ENCODE measurements at places on chromosomes 6 and 20.

DNA sequence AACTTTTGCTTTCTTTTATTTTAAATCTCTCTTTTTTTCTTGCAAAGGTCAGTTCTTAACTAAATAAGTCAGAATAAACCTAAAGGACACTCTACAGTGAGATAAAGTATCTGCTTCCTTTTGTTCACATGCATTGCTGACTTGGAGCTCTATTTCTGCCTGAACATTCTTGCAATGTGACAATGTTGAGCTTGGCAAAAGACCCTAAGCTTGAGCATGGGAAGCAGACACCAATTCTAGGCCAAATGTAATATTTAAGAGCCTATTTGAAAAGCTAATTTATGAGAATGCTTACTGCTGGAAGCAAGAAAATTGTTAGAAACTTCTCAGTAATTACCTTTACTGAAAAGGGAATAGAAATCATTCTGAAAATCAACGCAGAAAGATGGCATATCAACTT, 556.2 kb downstream of the CBLN4 start:
- DNase-seq = no peak

- DNase-seq = no peak
Measured at GRCh38 chr6:138491017-138491416, 8.3 kb downstream of the NHSL1 start.

- DNase-seq = no peak
Measured at GRCh38 chr6:112899541-112899940, 552.4 kb downstream of the RFPL4B start.

- DNase-seq = no peak
Measured at GRCh38 chr6:125832391-125833117, 41.8 kb downstream of the NCOA7 start.

- no peak for DNase-seq
Measured at GRCh38 chr6:2028457-2029038, 216.9 kb downstream of the GMDS start.

DNA sequence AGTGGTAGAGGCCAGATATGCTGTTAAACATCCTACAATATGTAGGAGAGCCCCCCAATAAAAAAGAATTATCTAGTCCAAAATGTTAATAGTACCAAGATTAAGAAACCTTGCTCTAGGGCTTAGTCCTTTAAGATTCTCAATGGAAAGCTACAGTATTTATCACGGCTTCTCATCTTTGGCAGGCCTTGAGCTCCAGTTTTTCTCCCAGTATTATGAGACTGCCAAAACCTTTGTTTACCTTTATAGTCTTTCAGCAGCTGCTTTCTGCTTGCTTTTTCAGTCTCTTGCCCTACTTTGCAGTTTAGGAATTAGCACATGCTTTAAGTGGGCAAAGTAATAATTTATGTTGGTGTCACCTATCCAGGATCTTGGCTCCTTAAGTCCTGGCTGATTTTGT, 59.7 kb downstream of the NHLRC1 start:
- no peak for DNase-seq

DNA sequence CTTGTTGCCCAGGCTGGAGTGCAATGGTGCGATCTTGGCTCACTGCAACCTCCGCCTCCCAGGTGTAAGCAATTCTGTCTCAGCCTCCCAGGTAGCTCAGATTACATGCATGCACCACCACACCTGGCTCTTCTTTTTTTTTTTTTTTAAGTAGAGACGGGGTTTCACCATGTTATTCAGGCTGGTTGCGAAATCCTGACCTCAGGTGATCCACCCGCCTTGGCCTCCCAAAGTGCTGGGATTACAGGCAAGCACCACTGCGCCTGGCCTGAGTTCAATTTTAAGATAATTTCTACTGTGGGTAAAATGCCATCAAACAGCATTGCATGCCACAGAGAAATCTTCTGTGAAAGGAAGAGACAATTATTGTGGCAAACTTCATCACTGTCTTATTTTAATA, 633.1 kb downstream of the KIF16B start:
- no peak for DNase-seq

DNA sequence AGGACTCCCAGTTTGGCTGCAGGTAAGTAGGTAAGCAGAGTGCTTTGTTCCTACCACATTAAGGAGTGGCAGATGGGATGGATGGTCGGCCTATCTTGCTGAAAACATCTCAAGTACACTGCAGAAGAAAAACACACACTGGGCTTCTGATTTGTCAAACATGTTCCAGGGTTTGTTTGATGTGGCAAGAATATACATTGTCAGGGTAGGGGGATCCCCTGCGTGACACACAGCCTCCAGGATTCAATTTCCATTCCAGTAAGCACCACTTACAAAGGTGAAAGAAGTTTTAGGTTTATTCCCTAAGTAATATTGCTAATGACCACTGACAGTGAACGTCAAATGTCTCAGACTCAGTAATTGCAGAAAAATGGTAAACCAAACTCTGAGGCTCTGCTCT, 26.0 kb upstream of the KIF16B start:
- DNase-seq = no peak

DNA sequence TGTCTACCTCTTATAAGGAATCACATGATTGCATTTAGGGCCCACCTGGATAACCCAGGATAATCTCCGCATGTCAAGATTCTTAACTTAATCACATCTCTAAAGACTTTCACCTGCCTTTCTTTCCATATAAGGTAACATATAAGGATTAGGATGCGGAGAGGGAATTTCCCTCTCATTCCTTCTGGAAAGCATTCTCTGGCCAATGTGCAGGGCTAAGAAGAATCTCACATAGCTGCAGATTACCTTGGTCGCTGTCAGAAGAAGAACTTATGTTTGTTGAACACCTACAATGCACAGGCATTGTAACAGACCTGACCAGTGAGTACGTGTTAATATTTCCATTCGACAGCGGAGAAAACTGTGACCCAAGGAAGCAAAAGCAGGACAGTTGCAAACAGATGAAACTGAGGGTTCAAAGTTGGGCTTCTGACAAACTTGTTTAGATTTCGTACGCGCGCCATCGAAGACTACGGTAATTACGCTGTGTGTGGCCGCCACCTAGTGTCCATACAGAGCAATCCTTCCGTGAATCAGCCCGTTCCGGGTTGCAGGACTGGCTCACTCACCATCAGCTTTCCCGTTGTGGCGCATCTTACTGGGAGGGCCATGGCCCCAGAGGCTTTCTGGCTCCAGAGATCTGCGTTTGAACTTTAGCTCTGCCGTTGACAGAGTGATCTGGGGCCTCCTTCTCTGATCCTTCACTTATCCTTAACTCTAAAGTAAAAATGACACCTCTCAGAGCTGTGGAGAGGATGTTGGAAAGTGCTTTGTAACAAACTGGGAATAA, 9.5 kb downstream of the C20orf202 start:
- DNase-seq = peak; percentile 61

DNA sequence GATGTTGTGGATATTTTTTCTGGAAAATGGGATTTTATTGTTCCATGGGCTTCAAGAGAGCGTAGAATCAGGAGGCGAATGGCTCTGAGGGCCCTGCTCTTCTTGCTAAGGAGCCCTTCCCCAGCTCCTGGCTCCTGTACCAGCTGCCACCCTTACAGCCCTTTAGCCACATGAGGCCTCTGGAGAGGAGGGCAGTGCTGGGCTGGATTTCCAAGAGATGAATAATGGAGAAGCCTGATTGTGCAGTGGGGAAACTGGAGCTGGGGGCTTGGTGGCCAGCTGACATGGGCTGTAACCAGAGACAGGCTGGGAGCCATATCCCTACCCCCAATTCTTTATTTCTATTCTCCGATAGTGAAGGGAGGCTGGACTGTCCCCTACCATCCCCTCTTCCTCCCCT, 9.2 kb downstream of the LRRC73 start:
- DNase-seq = no peak

DNA sequence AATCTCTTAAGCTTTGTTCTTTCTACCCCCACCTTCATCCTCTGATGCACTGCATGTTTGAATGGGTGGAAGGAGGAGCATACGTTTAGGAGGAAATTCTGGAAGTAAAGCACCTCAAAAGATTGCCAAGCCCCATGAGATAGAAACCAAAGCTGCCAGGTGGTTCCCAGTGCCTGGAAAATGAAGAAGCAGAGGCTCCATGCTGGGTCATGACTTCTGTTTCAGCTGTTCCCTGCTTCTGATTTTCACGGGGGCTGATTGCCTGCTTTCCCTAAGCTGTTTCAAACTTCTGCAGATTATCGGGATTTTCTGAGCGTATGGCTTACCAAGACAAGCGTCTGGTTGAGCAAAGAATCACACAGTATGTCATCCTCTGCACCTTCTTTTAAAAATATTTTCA, 87.5 kb upstream of the SYNDIG1 start:
- no peak for DNase-seq

GRCh38 chr6:378090-378957, 13.2 kb upstream of the IRF4 start:
- no peak for DNase-seq

GRCh38 chr6:160337991-160338390, 10.2 kb upstream of the SLC22A3 start:
- DNase-seq = no peak

DNA sequence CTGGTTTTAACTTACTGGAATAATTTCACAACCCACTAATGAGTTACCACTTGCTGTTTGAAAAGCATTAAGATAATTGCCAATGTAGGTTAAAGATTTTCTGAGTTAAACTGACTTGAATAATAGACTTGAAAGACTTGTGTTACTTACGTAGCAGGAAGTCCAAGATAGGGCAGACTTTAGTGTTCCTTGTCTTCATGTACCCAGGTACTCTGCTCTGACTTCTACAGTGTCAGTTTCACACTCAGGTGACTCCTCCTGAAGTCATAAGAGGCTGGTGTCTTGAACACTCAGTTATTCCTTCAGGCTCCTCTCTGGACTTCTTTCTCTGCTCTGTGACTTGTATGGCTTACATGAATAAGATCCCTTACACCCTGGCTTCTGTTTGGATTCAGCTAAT, 76.3 kb upstream of the SGK1 start:
- DNase-seq = no peak

- no peak for DNase-seq
Measured at GRCh38 chr6:168908887-168909286, 344.8 kb downstream of the THBS2 start.

DNA sequence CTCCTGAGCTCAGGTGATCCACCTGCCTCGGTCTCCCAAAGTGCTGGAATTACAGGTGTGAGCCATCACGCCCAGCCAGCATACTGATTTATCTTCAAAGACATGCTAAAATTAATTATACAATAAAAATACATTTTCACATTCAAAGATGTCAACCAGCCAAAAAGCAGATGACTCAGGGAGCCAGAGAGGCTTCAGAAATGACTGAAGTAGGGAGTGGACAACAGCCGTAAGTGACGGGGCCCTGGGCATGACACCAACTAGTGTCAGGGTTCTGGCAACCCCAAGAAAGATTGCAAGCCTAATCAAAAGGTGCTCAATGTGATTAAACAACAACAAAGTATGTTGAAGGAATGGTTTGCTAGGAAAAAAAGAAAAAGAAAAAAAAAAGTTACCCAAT, 28.4 kb downstream of the GPLD1 start:
- DNase-seq = no peak

GRCh38 chr6:25066593-25066992, 130.8 kb upstream of the RIPOR2 start:
- no peak for DNase-seq

- no peak for DNase-seq
Measured at GRCh38 chr6:101824551-101825345, 431.2 kb downstream of the GRIK2 start.

DNA sequence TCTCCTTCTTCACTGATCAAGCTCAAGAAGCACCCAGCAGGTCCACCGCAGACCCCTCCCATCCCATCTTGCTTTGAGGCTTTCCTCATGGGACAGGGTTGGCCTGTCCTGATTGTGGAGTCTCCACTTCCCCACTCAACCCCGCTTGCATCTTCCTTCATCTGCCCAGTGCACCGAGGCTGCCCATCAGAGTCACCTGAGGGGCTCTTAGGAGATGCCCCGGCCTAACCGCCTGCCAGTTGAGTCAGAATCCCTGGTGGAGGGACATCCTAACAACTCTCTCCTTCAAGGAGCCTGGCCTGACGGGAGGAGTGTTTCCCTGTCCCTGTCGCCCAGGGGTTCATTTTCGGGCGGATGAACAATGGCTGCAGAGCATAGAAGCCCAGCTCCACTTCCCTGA, 46.1 kb downstream of the RBM38 start:
- no peak for DNase-seq

- DNase-seq = no peak
Measured at GRCh38 chr6:158646023-158646910, 1.7 kb upstream of the DYNLT1 start.

GRCh38 chr6:36604090-36605060, 10.2 kb downstream of the SRSF3 start:
- no peak for DNase-seq

GRCh38 chr6:150373260-150373701, 4.5 kb downstream of the IYD start:
- DNase-seq = no peak

DNA sequence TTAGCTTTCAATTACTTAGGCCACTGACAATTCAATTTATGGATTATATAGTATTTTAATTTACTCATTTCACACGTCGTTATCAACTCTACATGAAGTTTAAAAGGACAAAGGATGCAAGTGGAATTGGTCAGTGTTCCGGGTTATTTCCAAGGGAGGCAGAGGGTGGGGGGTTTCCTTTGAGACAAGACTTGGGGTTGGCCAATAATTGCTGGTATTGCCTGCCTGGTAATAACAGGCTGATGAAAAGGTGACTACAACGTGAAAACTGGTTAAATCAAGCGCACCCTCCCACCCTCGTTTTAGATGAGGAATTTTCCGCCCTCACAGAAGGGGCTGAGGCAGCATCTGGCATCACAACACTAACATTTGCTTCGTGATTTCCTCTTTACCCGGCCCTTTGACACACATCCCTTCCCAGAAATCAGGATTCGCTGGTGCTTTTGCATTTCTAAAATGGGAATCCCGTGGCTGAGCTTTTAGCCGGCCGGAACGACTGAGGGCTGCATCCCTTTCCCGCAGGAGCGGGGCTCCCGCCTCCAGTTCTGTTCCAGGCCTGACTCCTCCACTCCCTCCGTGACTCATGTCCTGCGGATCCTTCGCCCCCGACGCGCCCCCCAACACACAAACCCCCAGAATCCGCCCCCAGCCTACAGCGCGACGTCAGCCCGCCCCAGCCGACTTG, 999 bp upstream of the PIM1 start:
- DNase-seq = peak; percentile 19

GRCh38 chr6:136468711-136469110, 81.5 kb downstream of the MAP7 start:
- DNase-seq = no peak

DNA sequence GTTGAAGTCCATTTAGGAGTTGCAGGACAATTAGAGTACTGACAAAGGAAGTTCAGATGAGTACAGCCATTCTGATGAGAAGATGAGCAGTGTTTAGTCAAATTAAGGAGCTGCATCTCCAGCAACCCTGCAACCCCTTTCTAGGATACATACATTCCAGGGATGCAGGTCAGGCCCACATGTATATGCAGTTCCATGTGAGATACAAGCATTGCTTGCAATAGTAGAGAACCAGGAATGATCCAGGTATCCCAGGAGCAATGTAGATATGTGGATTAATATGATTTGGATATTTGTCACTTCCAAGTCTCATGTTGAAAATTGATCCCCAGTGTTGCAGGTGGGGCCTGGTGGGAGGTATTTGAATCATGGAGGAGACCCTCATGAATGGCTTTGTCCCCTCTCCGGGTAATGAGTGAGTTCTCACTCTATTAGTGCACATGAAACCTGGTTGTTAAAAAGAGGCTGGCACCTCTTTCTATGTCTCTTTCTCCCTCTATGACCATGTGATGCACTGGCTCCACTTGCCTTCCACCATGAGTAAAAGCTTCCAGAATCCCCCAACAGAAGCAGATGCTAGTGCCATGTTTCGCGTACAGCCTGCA, 6.4 kb downstream of the HLA-DPA1 start:
- no peak for DNase-seq
